ENCODE measurements at places on chromosomes 1 and 21.

DNA sequence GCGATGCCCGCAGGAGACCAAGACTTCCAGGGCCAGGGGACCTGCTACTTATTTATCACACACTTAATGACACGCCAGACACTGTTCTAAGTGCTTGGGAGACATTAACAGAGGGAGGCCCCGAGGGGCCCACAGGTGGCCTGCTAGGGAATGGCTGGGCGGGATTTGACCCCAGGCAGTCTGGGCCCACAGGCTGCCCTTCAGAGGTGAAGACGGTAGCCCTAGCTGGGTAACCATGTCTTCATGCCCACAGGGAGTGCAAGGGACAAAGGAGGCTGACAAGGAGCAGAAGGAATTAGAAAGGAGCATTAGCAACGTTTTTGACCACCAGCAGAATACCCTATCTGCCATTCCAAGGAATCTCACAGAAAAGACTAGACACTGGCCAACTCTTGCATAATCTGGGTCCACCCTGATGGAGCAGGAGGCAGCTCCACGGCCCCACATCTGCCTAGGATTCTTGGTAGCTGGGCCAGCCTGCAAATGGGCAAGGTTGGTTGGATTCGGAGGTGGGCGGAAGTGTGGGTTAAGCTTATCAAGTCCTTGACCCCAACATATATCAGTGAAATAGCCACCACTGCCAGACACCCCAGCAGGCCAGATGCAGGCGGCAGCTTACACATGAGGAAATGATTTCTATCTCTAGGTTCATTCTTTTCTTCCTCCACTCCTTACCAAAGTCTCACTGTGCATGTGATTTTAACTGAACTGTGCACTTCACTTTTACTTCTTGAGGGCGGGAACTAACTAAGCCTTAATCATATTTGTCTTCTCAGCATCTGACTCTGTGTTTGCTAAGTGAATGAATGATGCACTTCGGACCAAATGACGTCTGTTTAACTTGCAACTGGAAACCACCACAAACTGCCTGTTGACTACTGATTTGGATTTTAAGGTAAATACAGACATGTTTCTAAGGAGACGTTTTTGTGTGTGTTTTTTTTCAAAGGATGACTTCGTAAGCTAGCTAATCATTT lies 3.4 kb upstream of the ETS2 start:
- DNase-seq: no peak

DNA sequence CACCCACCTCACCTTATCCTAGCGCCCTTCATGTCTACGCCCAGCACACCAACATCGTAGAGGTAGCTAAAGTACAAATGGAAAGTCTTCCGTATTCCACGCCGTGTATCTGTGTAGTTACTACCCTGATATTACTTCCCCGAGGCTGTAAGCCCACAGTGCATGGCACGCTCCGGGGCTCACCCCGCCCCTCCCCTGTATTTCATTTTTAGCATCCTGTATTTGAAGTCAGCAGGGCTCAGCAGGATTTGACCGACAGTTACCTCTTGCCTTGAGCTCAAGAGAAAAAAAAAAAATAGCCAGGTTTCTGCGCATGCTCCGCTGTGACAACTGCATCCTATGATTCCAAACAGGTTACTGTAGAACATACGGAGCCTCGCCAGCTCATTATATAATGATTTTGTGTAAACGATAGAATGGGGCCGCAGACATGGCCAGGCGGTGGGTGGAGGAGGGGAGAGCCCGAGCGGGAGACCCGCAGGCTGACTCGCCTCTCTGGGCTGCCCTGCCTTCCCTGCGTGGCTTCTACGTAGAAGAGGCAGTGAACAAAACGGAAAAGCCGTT lies 1.3 kb downstream of the ABCG1 start:
- peak; percentile 79 for DNase-seq

- no peak for DNase-seq
These were observed 183.6 kb upstream of the UBE2U start for GRCh38 chr1:64019818-64020217.

DNA sequence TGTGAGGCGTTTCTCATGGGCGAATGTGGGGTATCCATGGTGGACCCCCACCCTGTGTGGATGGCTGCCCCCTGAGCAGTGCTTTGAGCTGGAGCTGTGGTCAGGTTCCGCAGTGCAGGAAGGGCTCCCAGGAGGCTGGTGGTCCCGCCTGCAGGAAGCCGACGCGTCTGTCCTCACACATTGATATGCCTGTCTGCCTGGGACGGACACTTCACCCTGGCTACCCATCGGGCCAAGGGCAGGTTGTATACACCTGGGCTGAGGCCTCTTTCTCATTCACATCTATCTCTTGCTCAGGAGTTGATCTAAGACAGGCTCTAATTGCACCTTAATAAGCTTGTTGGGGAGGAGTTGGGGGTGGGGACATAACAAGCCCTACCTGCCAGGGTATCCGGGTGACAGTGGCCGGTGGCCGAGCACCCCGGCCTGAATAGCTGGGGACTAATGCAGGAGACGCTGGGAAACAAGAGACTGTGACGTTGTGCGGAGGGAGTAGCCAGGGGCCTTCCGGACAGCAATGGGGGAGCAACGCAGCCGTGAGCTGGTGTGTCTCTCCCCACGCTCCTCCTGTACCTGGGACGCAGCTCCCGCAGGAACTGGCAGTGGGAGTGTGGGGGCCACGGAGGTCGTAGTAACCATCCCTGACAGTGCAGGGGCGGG lies 21.7 kb downstream of the PDXK start:
- DNase-seq: peak; percentile 89

DNA sequence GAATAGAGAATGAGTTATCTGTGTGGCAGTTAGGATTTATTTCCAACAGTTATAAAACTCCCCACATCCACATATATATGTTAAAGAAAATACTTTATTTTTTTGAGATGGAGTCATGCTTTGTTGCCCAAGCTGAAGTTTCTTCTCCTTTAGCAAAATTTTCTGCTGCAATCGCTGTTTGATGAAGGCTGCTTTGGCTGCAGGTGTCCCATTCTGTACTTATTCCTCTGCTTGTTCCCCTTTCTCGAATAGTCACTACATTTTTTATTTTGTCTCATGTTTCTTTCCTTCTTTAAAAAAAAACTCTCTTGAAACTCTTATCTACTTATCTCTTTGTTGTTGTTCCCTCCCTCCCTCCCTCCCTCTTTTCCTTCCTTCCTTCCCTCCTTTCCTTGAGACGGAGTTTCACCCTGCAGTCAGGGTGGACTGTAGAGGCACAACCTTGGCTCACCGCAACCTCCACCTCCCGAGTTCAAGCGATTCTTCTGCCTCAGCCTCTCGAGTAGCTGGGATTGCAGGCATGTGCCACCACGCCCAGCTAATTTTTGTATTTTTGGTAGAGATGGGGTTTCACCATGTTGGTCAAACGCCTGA lies 10.6 kb downstream of the OR2W3 start:
- no peak for DNase-seq

DNA sequence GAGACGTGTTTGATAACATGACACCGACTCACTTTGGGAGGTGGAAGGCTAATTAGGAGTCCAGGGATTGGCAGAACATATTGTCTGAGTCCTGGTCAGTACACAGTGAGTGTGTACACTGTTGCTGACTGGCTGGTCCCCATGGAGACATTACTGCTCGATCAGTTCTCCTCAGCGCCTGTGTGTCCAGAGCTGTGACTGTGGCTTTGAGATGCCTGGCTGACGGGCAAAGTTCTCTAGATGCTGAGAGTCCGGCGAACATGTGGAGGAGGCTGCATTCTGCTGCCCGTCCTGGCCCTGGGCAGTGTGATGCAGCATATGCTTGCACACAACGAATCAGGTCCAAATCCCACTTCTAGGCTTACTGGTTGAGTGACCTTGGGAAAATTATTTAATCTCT lies 280.1 kb upstream of the ST6GALNAC5 start:
- DNase-seq: no peak

- no peak for DNase-seq
These were observed 7.2 kb upstream of the MT1HL1 start for GRCh38 chr1:237011432-237011831.

- DNase-seq: no peak
These were observed 10.1 kb upstream of the GUCA2B start for GRCh38 chr1:42142894-42143675.

GRCh38 chr1:177969825-177970371 lies at the start of gene SEC16B:
TSS of gene SEC16B (minus strand) at chr1:177970058. CDS start at chr1:177967981, 2,077 bp downstream.
- DNase-seq: no peak

- no peak for DNase-seq
These were observed 92.1 kb downstream of the NAV1 start for GRCh38 chr1:201631037-201631436.

GRCh38 chr1:160371756-160372155 lies 4.9 kb downstream of the NHLH1 start:
- no peak for DNase-seq

- DNase-seq: no peak
These were observed 122.4 kb downstream of the USP25 start for GRCh38 chr21:15852146-15852545.

DNA sequence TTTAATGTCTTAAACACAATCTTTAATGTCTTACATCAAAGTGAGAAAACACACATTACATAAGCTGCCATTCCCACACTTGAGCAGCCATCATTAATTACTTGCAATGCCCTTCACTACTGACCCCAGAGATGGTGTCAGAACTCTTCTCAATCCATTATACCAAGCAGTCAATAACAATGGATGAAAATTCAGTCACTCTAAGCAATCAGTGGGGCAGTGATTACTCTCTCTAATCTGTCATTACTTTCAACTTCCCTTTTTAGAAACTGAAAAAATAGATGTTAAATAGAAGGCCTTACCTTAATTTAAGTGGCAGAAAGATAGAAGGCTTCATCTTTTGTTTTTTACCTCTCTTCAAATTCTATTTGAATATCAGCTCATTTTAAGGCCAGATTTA lies 9.7 kb upstream of the FRRS1 start:
- DNase-seq: no peak

GRCh38 chr1:167052389-167052788 lies 37.8 kb downstream of the GPA33 start:
- peak; percentile 52 for DNase-seq

GRCh38 chr1:5477716-5478115 lies 514.5 kb downstream of the NPHP4 start:
- no peak for DNase-seq

DNA sequence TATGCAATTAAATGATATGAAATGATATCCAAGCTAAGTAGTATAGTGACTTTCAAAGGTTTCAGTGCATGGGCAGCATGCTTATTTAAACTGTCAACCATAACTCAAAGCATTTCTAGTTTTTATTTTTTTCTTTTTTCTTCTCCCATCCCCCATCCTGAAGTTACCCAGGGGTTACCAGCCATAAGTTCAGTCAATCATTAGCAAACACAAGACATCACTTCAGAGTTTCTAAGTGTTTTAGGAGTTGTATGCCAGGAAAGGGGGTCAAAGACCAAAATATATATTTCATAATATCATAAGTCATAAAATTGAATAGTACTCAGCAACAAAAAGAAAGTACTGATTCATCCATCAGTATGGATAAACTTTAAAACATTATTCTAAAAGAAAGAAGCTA lies 28.7 kb downstream of the DHX9 start:
- no peak for DNase-seq

- DNase-seq: peak; percentile 47
These were observed 59.6 kb downstream of the VPS26C start for GRCh38 chr21:37207441-37208009.

GRCh38 chr1:88985692-88986091 lies 6.7 kb downstream of the KYAT3 start:
- DNase-seq: no peak

GRCh38 chr1:82086739-82087138 lies 286.0 kb downstream of the ADGRL2 start:
- no peak for DNase-seq

DNA sequence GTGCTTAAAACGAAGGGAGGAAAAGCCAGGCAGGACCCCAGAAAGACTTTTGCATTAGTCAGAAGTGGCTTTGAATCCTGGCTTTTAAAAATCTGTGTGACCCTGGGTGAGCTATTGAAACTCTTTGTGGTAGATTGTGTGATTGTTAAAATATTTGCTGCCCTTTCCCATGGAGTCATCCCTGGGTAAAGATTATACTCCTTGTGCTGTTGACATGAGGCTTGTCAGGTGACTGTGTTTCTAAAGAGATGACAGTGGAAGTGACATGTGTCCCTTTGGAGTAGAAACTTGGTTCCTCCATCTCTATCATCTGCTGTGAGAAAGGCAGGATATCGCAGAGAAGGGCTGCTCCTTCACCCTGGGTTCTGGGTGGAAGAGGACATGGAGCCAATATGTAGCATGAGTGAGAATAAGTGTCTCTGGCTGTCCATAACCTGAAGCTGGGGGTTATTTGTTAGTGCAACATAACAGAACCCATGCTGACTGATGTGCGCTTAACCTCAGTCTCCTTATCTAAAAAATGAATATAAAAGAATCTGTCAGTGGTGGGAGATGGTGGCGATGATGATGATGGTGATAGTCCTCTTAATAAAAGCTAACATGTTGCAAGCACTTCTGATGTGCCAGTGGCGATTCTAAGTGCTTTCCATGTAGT lies 187.6 kb downstream of the RHOU start:
- DNase-seq: no peak

DNA sequence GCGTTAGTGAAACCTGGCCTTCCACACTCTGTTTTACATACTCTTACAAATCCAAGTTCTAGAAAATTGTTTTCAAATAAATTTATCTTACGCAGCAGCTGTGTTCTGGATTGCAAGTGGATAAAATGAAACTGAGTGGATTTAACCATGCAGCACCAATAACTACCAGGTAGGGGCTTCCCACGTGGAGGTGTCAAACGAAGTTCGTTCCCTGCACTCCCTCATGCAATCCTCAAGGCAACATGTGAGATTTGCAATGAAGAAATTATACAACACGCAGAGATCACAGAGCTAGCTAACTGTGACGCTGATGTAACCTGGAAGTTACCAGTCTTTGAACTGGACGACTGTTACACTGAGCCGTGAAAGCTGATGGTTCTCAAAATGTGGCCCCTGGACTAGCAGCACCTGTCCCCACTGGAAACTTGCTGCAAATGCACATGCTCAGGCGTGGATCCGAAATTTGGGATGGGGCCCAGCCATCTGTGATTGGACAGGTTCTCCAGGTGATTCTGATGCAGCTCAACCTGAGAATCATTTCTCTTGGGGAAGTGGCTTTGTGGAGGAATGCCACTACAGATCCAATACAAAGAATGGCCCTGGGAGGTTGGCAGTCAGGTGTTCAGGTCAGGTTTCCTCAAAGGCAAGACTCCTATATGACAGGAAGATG lies 36.3 kb downstream of the RSPH1 start:
- no peak for DNase-seq

DNA sequence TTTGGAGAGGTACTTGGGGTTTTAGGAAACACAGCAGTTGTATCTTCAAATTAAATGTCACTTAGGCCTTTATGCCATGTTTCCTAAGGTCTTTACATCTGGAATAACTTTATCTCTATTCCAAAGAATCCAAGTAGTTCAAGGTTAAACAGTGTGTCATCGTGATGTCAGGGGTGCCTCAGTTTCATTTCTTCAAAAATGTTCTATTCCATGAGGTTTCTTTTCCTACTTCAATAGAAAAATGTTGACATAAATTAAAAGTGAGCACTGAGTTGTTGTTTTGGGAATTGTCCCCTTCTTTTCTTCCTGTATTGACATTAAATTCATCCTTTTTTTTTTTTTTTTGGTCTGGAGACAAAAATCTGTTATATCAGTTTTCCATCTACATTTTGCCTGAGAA lies 160.6 kb upstream of the C21orf91 start:
- DNase-seq: no peak

- DNase-seq: no peak
These were observed 13.8 kb downstream of the LRRC39 start for GRCh38 chr1:100164216-100164615.

- no peak for DNase-seq
These were observed 175.5 kb downstream of the ASTN1 start for GRCh38 chr1:176989023-176989422.

Measured in SK-N-SH (cell line).